Stimulated activated CD8-positive, alpha-beta memory T cell treated with anti-CD3 and anti-CD28 coated beads, Interleukin-2, amount 100 ng/mL, for 1 hour (primary cell): ENCODE measurements at places on chromosomes 2 and 18.

- DNase-seq, result no peak
Observed at GRCh38 chr2:24618144-24618543, 127.1 kb downstream of the NCOA1 start.

- no peak for DNase-seq
Observed at GRCh38 chr18:24534737-24535136, 74.3 kb downstream of the HRH4 start.

- no peak for DNase-seq
Observed at GRCh38 chr2:3125001-3125760, 252.4 kb downstream of the EIPR1 start.

DNA sequence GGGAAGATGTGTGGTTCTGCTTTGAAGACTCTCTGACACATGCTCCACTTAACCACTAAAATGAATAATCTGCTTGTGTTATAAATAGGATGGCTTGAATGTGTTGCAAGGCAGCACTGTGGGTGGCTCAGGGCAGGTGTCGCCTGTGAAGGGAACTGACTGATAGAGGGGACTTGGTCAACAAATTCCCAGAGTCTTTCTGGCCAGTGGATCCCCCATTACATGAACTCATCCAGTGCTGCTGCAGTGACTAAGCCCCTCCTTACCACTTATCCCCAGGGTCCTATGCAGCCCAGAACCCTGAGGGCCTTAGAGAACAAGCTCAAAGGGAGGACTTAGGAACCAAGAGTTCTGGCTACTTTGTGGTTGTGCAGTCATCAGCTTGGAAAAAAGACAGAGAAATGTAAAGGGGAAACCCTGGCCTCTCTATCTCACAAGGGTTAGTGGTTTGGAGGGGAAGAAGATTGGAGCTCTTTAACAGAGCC lies 226.2 kb upstream of the TNP1 start:
- no peak for DNase-seq

GRCh38 chr2:120330946-120331822 lies 14.8 kb upstream of the INHBB start:
- DNase-seq, result no peak

- no peak for DNase-seq
Observed at GRCh38 chr18:48075707-48076093, 145.2 kb upstream of the SMAD2 start.

- no peak for DNase-seq
Observed at GRCh38 chr2:3430740-3431490, 51.4 kb downstream of the TRAPPC12 start.

GRCh38 chr2:70508711-70509462 lies 44.7 kb downstream of the TGFA start:
- DNase-seq, result no peak

DNA sequence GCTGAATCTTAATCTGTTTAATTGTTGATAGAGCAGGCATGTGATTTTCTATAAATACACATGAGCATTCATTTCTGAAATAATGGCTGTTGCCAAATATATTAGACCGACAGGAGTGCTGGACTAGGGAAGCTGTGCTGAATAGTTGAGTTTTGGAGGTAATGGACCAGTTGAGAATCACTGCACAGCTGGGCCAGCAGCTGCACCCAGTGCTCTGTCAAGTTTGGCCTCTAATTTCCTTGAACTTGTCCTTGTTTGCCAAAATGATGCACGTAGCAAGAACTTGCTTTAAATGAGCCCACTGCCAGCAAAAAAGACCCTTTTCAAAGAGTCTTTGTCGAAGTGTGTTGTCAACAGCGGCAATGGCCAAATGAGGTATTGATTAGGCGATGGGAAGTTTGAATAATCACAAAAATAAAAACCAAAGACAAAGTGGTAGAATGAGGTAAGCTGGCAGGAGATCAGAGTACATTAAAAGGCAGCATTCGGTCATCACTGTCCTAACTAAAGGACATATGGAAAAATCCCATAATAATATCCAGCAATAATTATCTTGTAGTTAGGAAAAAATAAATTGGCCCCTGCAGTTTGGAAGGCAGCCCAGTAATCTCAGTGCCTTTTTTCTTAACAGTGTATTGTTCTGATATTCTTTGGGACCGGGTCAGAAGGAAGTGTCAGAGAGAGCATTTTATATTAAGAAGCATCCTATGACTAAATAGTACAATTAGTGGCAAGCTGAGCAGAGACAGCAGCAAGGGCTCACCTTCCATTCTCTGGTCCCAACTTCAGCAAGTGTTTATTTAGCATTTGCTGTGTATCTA lies 126.2 kb downstream of the RAPGEF4 start:
- no peak for DNase-seq

- no peak for DNase-seq
Observed at GRCh38 chr2:103121106-103121505, 359.3 kb downstream of the TMEM182 start.

- DNase-seq, result no peak
Observed at GRCh38 chr18:8699948-8700347, 5.4 kb upstream of the MTCL1 start.

GRCh38 chr18:59063300-59063906 lies 76.3 kb upstream of the SEC11C start:
- no peak for DNase-seq

- no peak for DNase-seq
Observed at GRCh38 chr18:3455090-3455635, 5.2 kb downstream of the TGIF1 start.

DNA sequence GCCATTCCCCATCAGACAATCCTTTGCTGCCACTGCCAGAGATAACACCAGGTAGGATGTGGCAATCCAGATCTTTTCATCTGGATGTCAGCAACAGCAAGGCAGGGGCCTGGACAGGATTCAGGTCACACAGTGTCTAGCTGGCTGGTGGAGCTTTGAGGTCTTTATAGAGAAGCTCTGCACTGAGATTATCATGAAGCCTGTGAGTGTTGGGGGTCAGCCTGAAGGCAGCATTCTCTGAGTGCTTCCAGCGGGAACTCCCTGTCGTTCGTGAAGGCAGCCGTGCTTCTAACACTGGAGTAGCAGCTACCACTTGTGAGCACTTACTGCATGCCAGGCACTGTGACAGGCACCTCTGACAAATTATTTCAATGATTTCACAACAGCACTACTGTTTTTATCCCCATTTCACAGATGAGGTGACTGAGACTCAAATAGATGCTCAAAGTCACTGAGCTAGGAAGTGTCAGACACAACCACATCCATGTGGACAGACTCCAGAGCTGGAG lies 85.7 kb downstream of the SEMA4F start:
- DNase-seq, result no peak

- no peak for DNase-seq
Observed at GRCh38 chr2:111930875-111931274, 32.5 kb downstream of the MERTK start.

- no peak for DNase-seq
Observed at GRCh38 chr2:108594982-108595464, 60.8 kb downstream of the LIMS1 start.

GRCh38 chr2:68906716-68907115 lies 35.5 kb upstream of the BMP10 start:
- no peak for DNase-seq

DNA sequence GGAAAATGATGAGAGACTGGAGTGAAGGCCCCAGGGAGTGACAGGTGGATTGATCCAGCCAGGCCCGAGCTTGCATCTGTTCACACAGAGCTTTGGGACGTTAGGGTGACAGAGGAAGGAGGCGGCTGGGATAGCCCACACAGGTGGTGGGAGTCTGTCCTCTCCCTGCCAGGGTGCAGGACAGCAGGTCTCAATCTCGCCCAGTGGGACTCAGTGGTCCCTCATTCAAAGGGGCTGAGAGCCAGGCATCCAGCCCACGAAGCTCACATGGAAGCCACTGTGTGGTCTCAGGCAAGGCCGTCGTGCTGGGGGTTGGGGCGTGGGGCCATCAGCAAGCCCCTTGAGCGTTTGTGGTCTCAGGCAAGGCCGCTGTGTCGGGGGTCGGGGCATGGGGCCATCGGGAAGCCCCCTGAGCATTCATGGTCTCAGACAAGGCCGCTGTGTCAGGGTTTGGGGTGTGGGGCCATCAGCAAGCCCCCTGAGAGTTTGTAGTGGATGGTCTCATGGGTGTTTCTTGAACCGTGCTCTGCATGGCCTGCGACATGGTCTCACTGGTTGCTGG lies 8.3 kb downstream of the KCNG2 start:
- DNase-seq, result no peak

DNA sequence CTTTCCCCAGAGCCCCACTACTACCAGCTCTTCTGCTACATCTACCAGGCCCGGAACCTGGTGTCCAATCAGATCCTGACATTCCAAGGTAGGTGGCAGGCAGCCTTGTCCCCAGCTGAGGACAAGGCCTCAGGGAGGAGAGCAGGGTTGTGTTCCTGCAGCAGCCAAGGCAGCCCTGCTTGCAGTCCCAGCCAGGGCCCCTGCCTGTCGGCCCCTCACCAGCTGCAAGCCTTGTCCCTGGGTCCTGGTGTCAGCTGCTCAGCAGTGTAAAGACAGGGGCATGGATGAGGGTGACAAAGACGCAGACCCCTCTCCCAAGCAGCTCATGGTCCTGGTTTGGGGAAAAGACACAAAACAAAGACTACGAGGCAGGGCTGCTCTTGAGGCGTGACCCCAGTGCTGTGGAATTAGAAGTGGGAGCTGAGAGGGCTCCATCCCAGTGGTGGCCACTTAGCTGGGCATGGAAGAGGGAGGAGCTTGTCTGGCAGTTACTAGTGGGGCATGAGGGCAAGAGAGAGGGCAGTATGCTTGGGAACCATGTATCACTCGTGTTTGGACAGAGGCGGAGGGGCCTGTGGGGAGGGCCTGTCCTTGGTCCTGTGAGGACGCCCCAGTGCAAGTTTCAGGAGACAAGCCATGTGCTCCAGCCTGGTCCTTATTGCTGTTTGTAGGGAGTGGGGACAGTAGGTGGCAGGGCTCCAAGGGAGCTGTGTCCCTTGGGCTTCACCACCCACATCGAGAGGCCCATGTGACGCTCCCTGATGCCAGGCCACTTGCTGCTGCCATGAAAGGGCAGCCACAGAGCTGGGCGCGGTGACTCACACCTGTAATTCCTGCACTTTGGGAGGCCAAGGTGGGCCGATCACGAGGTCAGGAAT lies 47.5 kb downstream of the LMAN2L start:
- no peak for DNase-seq

GRCh38 chr2:23008951-23009350 lies 376.0 kb upstream of the KLHL29 start:
- no peak for DNase-seq

GRCh38 chr2:170235860-170236679 lies 58.1 kb downstream of the MYO3B start:
- DNase-seq, result no peak

DNA sequence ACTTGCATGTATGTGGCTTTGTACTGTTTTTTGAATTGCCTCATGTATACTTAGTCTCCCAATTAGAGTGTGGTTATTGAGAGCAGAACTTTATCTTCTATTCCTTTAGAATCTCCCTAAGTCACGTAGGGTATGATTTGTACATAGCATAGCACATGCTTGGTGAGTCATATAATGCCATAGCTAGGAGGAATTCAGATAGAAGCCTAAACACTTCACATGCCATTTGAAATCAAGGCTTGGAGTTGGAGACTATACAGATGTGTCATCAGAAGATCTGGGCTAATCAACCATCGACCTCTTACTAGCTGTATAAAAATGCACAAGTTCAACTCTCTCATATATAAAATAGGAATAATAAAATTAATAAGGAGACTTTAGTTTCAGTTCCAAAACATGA lies 222.6 kb upstream of the ST6GAL2 start:
- DNase-seq, result no peak

DNA sequence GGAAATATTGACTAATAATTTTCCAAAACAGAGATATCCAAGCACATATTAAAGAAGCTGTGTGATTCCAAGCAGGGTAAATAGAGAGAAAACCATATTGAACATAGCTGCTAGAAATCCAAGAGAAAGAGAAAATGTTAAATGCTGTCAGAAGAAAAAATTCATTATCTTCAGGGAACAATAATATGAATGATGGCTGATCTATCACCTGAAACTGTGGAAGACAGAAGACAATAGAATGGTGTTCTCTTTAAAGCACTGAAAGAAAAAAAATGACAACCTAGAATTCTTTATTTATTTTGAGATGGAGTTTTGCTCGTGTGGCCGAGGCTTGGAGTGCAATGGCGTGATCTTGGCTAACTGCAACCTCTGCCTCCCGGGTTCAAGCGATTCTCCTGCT lies 17.3 kb downstream of the PPP1CB start:
- DNase-seq, result no peak

GRCh38 chr2:113316085-113316484 lies 37.4 kb upstream of the PAX8 start:
- DNase-seq, result no peak

GRCh38 chr2:605674-606608 lies 71.3 kb downstream of the TMEM18 start:
- DNase-seq, result no peak

GRCh38 chr2:40435426-40436092 lies 16.3 kb downstream of the SLC8A1 start:
- no peak for DNase-seq

DNA sequence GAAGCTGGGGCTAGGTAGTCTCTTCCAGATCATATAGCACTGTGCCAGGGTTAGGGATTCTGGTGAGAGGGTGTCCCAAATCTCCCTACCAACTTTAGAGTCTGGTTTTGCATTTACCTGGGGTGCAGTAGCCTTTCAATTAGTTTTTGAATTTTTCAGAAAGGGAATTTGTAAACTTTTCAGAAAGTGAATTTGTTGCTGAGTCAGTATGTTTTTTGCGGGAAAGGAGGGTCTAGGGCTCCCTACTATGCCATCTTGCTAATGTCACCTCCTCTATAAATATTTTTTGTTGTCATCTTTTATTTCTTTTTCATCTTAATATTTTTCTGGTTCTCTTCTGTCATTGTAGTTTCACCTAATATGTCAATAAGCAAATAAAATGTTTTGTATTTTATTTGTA lies 95.8 kb upstream of the FAM98A start:
- DNase-seq, result no peak

DNA sequence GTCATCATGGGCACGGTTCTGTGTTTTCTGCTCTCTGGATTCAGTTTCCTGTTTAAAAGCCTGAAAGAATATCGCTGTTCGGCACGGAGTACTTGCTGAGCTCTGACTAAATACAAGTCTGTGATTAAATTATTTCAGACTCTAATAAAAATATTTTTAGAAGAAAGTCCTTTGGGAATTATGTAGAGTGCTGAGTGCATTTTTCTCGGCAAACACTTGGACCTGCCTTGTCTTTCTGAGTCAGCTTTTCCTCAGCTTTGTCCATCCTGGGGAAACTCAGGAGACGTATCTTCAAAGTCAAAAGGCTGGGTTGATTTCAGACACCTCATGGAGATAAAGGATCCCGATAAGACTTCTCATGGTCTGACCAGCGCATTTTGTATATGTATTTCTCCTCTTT lies 45.9 kb downstream of the IL1R2 start:
- no peak for DNase-seq
